Foreskin keratinocyte (primary cell): ENCODE measurements at places on chromosomes 11 and 22.

DNA sequence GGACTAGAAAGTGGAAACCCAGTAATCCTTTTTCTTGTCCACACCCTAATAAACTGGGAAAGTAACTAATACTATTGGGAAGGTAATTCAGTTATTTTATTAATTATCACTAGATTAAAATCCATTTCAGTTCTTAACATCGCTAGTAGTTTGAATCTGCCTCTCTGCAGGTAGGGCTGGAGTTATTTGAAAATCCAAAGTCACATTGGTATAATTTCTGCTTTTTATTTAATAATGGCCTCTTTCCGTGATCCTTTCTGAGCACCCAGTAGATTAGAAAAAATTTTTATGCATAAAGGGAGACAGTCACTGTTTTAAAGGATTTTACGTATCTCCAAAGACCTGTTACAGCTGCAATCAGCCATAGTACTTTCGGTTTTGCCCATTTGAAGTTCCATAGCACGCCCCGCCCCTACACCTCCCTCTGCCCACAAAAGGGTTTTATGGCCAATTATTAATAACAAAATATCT, 605 bp upstream of the COPB1 start:
- DNase-seq: peak; percentile 49

DNA sequence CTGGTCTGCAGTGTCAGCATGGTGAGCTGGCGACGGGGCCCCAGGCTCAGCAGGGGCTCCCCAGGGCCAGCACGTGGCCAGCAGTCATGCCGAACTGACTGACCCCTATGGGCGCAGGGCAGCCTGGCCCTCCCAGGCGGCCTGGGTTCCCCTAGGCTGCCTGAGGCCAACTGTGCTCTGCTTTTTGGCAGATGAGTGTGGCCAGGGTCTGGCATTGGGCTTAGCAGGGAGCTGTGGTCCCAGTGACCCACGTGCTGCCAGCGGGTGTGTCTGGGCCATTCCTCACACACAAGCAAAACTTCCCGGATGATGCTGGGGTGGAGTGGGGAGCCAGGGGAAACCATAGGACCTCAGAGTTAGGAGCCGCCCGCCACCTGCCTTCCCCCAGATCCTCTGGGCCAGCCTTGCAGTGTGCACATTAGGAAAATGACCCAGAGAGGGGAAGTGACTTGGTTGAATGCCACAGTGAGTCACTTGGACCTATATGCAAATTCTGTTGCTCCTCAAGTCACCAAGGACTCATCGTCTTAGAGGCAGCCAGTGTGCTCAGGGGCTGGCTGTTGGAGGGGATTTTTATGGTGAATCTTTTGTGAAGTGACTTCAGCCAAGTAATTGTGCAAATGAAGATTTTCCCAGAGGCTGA, 6.5 kb downstream of the ADORA2A start:
- no peak for DNase-seq

GRCh38 chr11:86802601-86803051, 2.3 kb downstream of the PRSS23 start:
- peak; percentile 84 for DNase-seq

DNA sequence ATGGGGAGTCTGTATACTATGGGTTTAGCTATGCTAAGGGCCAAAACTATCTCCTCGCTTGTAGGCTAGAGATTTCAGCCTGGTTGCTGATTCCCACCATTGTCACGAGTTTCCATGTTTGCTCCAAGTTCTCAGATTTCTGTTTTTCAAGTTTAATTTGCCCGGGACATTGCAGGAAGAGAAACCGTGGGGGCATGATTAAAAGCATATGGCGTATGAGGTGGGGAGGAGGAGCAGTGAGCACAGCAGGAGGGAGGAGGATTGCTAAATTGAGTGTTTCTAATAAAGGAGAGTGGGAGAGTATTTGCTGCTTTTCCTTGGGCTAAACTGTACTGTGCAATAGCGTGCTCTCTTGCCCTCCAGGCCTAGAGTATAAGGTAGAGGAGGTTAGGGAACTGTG, 558.4 kb downstream of the METTL15 start:
- DNase-seq: no peak

- DNase-seq: no peak
Observed at GRCh38 chr11:36790526-36790925, 192.5 kb upstream of the RAG2 start.

- no peak for DNase-seq
Observed at GRCh38 chr22:44616882-44617655, 84.9 kb upstream of the PRR5 start.
